ENCODE measurements at places on chromosomes 4 and X. TPM values are rescaled to one million over a fixed set of nuclear protein-coding genes. Genes with fewer than 3 reads are reported as not detected.

Gene PDE6B
- total RNA-seq: 9.1 TPM

Gene CYTL1
- 11.5 TPM for total RNA-seq

Gene VCX3A
- total RNA-seq: not detected

Gene RBM47
- total RNA-seq: 105 TPM

Gene SRPX2
- total RNA-seq: 39.1 TPM

Gene VCX
- not detected for total RNA-seq

Gene GPRIN3
- total RNA-seq: 25.2 TPM

Gene TMEM154
- total RNA-seq: 12.7 TPM

Gene SMIM43
- total RNA-seq: not detected

DNA sequence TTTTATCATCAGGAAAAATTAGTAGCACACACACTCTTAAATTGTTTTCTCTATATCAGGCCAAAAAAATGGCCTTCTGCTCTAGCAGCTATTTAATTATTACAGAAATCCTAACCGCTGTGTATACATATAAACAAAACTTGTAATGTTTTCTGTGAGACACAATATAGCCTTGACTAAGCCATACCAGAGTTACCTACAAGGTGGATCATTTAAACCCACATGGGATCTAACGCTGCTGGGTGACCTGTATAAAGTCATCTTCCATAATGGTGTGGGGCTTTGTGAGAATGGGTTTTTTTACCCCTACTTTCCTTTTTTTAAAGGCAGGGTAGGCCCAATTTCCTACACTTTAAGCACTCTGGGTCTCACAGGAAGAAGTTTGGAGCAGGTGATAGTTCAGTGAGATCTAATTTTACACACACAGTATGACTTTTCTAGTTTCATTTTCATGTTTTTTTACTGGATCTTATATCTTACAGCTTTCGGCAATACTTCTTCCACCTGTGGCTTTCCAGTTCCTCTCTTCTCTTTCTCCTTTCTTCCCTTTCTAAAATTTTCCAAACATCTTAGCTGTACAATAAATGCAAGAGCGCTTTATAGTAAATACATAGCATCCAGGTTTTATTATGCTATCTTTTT lies 66.9 kb upstream of the MMAA start:
- no peak for DNase-seq

- DNase-seq: no peak
These were observed 111.6 kb upstream of the ENPP6 start for GRCh38 chr4:184329235-184329634.

- no peak for DNase-seq
These were observed 702 bp downstream of the TSPAN5 start for GRCh38 chr4:98657531-98658286.

- DNase-seq: no peak
These were observed 37.9 kb upstream of the FGFBP2 start for GRCh38 chr4:16000708-16001483.

DNA sequence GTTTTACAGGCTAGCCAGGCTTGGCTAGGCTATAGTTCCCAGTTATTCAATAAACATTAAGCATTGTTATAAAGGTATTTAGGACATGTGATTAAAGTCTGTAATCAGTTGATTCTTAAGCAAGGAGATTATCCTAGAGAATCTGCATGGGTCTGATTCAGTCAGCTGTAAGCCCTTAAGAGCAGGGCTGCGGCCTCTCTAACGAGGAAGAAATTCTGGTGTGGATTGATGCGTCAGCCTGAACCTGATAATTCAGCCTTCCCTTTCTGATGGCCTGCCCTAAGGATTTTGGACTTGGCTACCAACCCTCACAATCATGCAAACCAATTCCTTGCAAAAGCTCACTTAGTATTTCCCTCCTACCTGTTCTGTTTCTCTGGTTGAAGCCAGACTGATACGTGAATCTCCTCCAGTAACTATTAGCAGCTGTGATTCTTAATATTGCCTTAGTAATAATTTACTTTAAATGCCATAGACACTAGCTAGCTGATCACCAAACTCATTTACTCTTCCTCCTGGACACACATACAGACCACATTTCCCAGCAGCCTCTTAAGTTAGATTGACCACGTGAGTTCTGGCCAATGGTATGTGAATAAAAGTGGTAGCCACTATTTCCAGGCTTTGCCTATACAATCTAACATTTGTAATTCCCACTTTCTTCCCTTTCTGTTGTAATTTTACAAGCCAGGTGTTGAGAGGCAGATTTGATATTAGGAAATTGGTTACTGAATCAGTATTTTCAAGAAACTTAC lies 678.0 kb upstream of the INTU start:
- no peak for DNase-seq

DNA sequence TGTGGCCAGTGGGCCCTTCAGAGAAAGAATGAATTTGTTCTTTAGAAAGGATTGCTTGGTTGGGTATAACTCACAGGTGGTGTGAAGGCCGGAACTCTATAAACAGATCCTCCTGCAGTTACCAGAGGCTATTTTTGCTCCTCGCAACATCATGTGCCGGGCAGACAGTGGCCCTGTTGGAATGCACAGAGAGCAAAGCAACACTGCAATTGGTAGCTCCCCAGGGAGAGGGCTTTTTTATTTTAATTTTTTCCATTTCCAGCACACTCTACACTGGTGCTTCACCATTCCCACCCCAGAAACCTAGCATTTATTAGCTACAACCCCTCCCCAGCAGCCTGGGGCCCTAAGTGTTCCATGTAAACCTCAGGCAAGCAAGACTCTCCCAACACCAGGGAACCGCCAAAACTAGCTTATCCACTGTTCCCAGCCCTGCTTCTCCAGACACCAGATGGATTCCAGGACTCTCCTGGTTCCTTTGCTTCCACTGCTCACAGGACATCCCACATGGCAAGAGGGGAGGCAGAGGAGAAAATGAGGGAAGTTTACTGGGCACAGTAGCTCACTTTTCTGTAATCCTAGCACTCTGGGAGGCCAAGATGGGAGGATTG lies 75.1 kb upstream of the TMEM164 start:
- no peak for DNase-seq

- no peak for DNase-seq
These were observed 976 bp downstream of the PHKA1 start for GRCh38 chrX:72713130-72713529.

- DNase-seq: no peak
These were observed 42.6 kb downstream of the TMEM165 start for GRCh38 chr4:55438314-55438713.

- DNase-seq: no peak
These were observed 7.7 kb downstream of the AMMECR1 start for GRCh38 chrX:110310000-110310790.

DNA sequence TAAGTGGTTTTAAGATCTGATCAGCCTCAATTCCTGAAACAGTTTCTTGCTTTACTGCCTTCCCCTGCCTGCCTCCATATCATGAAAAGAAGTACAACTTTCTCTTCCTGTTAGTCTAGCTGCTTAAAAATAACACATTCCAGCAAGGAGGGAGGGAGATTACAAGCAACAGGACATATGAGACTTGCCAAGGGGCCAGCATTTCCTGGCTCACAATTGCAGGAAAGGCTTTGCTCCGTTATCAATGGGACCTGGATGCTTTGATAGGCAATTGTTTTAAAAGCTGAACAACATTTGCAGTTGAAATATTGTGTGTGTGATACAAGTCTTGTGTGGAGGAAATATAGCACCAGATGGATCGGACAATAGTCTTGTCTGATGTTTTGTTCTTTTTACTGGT lies 425.0 kb downstream of the FAT4 start:
- DNase-seq: no peak

GRCh38 chrX:114344756-114345349 lies 239.0 kb upstream of the HTR2C start:
- DNase-seq: no peak

GRCh38 chr4:142960126-142960525 lies 114.0 kb upstream of the INPP4B start:
- DNase-seq: no peak

- DNase-seq: no peak
These were observed 700.7 kb downstream of the PCDH18 start for GRCh38 chr4:136831553-136831952.

GRCh38 chrX:118589227-118589626 lies 93.6 kb downstream of the DOCK11 start:
- DNase-seq: no peak
